Left ventricle myocardium inferior (tissue), 1 donor: ENCODE measurements at places on chromosomes 2 and 18.

GRCh38 chr2:108253106-108253505 lies 13.3 kb downstream of the SULT1C3 start:
- no peak for DNase-seq

DNA sequence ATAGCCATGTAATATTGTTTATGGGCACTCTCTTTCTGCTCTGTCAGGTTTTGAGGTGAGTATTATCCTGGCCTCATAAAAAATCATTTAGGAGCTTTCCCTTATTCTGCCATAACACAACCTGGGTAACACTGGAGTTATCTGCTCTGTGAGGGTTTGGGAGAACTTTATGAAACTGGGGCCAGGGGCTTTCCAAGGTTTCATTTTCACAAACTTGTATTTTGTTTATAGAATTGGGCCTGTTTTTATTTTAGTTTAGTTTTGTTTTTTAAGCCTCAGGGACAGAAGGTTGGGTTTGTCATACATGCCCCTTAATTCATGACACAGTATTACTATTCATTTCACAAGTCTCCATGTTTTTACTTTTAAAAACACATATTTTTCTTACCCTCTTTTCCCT lies 83.5 kb downstream of the IRS1 start:
- DNase-seq: no peak

DNA sequence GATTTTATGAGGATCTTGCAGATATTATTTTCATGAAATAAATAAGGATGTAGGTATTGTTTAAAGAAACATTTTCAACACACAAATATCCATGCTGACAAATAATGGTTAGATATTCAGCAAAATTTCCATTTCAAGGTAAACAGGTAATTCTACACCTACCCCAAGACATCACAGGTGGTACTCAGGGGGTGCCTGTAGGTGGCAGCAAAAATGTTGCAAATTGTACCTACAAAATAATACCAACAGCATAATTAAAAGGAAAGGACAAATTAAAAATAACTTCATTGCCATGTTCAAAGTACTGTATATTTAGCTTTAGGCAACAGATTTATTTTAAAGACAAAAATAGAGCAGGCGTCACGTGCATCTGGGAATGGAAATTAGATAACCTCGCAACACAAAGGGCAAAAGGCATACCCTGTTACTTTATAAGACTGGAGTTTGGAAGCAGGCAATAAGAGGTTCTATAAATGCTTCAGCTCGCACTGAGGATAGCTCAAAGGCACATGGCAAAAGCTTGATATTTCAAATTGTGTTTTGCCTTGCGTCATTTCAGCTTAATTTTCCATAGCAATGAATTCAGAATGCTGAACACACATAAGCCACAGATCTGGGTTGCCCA lies 630.5 kb downstream of the TDRD15 start:
- DNase-seq: no peak

DNA sequence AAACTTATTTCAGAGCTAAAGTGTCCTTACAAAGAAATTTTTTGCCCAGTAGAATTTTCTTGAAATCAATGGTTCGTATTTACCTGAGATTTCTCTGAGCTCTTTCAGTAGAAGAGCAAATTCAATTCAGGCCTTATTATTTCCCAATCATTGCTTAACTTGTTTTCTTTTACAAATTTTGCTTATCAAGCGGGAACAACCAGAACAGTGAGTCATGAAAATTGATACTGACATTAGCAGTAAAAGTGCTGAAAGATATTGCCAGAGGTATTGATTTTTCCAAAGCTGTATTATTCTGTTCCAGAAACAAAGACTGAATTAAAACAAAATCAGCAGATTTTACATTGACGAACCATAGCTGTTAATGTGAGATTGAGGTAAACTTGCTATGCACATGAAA lies 10.1 kb upstream of the RIOK3 start:
- DNase-seq: no peak

GRCh38 chr2:170222298-170222697 lies 44.4 kb downstream of the MYO3B start:
- DNase-seq: no peak

DNA sequence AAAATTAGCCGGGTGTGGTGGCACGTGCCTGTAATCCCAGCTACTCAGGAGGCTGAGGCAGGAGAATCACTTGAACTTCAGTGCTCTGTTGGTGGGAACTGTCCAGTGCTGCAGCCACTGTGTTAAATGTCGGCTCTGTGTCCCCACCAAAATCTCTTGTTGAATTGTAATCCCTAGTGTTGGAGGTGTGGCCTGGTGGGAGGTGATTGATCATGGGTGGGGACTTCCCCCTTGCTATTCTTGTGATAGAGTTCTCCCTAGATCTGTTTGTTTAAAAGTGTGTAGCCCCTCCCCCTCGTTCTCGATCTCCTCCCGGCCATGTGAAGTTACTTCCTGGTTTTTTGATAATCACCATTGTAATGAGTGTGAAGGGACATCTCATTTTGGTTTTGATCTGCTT lies 9.8 kb upstream of the RPL31 start:
- DNase-seq: no peak

GRCh38 chr2:128617029-128617590 lies 298.4 kb upstream of the HS6ST1 start:
- DNase-seq: no peak

DNA sequence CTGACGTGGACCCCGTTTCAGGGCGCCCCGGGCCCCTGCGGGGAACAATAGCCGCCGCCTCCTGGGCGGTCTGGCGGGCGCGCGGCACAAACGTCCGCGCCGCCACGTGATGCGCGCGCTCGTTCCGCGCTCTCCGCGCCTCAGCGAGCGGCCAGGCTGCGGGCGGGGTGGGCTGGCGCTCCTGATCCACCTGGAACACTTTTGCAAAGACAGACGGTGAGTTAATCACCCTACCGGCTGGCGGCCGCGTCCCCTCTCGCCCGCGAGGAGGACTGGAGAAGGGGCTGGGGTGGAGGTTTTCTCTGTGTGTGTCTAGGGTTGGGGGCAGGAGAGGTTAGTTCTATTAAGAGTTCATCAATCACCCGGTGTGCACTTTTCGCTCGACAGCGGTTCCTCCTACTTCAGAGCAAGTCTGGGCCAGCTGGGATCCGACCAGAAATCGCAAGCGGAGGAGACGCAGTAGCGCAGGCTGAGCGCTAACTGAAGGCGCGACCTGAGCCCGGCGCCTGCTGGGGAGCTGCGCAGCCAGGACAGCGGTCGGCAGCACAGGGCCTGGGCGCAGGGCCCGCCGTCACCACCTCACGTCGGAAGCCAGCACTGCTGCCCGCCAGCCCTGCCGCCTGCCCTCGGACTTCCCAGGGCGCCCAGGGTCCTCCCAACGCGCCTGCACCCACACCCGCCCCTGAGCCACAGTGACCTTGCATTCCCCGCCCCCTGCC lies 10.3 kb upstream of the HOXD1 start:
- DNase-seq: no peak

GRCh38 chr2:121241466-121241865 lies 43.5 kb downstream of the TFCP2L1 start:
- no peak for DNase-seq
